Psoas muscle (tissue), 8 donors: ENCODE measurements at places on chromosomes 11 and 22. TPM values are rescaled to one million over a fixed set of nuclear protein-coding genes. Genes with fewer than 3 reads are reported as not detected.

- DNase-seq = peak; percentile 80
These were observed 133.6 kb upstream of the C11orf58 start for GRCh38 chr11:16604794-16605388.

DNA sequence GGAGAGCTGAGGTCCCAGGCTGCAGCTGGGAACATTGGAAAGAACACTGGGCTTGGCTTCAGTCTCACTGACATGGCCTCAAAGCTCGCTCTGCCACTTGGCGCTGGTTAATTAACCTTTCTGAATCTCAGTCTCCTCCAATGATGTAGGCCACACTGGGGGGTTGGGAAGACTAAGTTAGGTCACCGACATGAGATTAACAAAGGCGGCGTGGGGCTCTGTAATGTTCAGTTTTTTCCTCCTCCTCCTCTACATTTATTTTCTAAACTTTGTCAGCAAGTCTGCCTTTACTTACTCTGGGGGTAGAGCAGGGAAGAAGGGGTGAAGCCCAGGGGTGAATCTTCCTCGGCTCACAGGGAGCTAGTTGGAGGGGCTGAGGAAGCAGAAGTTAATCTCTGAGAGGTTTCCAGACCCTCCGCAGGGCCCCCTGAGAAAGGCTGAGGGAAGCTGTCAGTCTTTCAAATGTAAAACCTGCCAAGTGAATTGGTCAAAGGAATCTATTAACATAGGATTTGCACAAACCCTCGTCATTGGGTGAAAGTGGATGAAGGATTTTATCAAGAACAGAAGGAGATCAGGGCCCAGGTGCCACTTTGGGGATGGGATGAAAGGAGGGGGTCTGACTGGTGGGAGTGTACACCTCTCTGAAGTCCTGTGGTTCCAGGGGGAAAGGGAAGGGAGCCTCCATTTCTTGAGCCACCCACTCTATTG lies 32.1 kb upstream of the TENM4 start:
- DNase-seq = no peak

The TMPRSS5 gene
- 0.68 TPM for polyA plus RNA-seq

GRCh38 chr11:109433753-109434256 lies 11.8 kb downstream of the C11orf87 start:
- no peak for DNase-seq

GRCh38 chr11:61068581-61068980 lies 33.7 kb upstream of the CD5 start:
- DNase-seq = no peak

The AIFM3 gene
- polyA plus RNA-seq = 0.30 TPM

The POLD4 gene
- polyA plus RNA-seq = 74.9 TPM

The LDLRAD3 gene
- polyA plus RNA-seq = 8.8 TPM

The ESAM gene
- polyA plus RNA-seq = 18.4 TPM

The OR52N4 gene
- not detected for polyA plus RNA-seq

DNA sequence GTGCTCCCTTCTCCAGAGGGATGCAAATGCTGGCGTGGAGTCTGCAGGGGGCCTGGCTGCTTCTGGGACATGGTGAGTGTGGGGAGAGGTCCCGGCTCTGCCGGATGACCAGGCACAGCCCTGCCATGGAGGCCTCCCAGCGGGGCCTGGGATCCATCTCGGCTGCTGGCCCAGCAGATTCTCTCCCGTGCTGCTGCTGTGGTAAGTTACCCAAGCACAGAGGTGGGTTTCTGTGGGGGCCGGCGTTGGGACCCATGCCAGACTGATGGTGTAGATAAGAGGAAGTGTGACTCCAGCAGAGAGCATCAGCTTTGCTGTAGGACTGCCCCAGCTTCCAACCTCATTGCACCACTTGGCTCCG lies 147.5 kb upstream of the B3GAT1 start:
- DNase-seq = no peak

DNA sequence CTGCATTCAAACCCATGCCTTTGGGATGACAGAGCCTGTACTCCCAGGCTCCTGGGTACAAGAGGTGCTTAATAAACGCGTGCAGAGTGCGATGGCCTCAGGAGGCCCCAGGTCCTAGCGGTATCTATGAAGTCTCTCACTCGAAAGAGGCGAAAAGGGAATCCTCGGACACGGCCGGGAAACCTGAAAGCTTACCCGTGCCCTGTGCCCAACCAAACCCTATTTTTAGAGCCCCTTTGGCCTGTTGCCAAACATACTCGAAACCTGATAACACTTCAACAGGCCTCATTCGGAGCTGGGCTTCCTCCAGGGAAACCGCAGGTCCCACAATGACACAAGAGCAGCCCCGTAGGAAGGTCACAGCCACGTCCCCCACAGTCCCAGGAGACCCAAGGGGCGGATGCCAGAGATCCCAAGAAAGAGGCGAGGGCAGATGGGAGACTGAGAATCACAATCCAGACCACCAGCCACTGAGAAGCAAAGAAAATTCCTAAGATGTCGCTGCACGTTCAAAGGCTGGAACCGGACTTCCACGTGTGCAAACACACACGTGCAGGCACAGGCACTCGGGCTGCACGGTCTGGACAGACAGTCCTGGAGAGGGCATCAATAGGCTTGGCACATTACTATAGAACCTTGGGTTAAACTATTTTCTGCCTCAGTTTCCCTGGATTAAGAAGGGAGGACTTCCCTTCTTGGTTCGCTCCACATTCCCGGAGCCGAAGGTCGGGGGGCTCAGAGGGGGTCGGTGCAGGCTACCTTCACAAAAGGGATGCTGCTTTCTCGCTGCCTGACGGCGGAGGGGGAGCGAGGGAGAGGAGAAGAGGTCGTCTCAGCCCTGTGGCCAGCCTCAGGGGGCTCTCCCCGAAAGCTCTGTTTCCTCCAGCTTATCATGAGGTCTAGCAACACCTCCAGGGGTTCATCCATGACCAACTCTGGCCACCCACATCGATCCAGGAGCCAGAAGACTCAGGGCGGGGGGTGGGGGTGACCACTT lies 8.2 kb downstream of the PDGFB start:
- DNase-seq = peak; percentile 87

- DNase-seq = no peak
These were observed 18.8 kb upstream of the ST3GAL4 start for GRCh38 chr11:126336671-126337101.

- no peak for DNase-seq
These were observed 43.3 kb downstream of the PDGFD start for GRCh38 chr11:104120493-104121137.

GRCh38 chr11:134819041-134819440 lies 407.0 kb upstream of the B3GAT1 start:
- no peak for DNase-seq

DNA sequence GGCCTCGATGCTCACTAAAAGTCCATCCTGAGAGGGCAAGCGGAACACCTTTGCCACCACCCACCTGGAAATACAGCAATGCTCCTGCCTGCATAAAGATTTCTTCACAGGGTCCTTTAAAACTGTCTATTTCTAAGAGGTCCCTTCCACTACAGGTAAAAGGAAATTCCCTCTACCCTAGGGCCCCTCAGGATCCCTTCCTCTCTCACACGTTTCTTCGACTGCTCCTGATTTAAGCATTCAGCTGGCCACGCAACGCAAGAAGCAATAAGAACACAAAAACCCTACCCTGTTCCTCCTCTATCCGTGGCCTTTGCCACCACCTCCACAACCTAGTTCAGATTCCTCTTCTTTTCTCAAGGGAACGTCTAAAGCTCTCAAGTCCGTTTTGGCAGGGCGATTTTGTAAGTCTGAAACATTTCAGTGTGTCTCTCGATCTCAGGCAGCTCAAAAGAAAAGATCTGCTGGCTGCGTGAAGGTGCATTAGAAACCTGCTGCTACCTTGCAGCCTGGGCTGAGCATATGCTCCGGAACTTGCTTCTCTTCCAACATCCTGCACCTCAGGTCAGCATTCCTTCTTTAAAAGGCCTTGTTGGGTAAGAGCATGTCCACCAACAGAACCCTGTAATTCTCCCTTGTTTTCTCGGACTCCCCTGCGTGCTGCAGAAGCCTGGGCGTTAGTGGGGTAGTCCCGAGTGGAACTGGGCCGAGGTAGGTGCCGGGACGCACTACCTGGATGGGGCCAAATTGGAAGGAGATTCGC lies 1.6 kb downstream of the LGR4 start:
- DNase-seq = no peak

DNA sequence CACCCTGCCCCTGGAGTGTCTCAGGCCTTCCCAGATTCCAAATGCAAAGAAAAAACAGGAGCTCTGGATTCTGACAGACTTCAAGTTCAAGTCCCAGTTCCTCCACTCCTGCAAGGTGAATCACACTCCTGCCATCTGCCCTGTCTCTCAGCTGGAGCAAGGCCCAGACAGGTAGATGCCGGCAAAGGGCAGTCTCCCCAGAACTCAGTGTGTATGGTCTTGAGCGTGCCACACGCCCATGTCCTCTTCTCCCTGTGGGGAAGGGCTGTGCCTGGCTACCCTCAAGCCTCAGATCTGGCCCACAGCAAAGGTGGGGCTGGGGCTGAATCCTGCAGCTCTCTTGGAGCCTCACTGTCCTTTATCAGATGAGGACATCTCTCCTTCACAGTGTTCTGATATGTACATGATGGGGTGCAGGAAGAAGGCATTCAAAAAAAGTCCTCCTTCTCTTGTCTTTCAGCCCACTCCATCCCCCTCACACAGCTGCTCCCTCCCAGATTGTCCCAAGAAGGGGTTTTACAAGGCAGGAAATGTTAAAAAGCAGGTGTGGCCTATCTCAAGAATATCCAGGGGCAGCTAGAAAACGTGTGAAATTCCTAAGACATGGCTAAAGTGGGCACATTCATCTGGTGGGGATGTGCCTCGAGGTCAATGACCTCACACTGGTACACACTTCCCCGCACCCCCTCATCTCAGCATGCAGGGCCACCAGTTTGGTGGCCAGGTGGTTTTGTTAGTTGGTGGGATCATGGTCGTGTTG lies 27.7 kb upstream of the ARFGAP3 start:
- no peak for DNase-seq

DNA sequence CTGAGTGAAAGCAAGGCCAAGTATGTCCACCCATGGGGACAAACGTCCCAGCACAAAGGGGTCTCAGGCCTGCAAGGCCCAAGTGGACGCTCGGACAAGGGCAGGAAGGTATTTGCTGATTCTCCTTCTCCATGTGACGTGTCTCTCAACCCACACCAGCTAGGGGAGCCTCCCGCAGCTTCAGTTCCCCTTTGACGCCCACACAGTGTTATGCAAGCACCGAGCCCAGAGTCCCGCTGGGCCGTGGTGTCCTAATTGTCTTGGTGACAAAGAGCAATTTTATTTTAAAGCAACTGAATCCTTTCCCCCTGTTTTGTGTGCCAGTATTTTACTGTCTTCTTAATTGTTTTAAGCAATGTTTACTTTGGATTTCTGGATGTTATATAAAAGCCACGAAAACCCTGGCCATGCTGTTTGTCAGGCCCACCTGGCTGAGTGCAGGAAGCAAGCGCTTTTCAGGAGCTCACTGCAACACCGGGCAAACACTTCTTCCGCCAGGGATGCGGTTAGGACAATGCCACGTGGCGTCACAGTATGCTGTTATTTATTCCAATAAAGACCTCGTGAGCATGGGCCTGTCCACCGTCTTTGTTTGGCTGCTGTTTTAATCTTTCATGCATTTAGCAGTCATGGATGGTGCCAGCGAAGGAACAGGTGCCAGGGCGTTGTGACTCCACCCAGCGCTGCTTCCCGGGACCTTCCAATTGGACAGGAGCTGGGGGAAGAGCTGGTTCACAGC lies 8.2 kb upstream of the PARVG start:
- DNase-seq = peak; percentile 79

DNA sequence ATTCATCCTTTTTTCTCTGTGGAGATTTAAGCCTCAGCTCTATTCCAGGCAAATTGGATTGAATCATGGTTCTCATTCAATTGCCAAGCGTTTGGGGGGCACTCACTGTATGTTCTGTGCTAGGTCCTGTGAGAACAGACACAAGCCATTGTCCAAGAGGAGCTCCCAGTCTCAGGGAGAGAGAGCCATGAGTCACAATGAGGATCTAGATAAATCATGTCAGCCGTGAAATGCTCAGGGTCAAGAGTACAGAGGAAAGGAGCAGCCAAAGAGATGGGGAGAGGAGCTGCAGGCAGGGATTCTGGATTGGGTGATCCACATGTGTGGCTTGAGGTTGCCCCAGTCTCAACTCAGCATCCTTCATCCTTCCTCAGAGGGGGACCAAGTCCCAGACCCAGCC lies 93.6 kb downstream of the FEZ1 start:
- no peak for DNase-seq

DNA sequence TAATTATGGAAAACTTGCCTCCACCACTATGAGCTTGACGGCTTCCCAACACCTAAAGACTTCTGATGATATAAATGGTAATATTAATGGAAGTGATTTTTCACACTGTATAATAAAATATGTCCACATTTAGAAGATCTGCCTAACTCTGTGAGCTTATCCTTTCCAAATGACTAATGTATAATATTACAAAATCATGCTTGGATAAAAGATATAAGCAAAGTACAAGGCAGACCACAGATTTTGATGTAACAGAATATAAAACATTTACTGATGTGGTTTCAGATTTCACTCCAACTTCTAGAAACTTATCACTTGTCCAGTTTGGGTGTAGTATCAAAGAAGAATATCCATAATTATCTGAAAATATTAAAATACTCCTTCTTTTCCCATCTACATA lies 36.9 kb downstream of the GALNT18 start:
- DNase-seq = no peak

The PGR gene
- 0.01 TPM for polyA plus RNA-seq

The ART1 gene
- polyA plus RNA-seq = 0.62 TPM

DNA sequence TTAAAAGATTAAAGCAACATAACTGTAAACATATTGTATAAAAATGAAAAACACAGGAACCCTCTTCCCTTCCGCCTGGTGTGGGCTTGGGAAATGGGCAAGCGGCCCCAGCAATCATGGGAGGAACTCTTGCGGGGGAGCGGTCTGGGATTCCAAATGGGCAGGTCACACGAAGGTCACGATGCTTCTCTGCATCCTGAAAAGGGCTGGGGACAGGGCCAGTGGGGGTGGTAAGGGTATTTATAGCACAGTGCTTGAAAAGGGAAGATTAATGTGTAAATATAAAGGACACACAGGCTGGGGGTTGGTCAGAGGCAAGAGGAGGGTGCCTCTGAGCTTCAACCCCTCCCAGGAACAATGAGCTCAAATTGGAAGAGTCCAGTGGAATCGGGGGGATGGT lies 46.9 kb upstream of the OR4B1 start:
- no peak for DNase-seq

GRCh38 chr11:113634940-113635575 lies 71.0 kb downstream of the TMPRSS5 start:
- DNase-seq = no peak

DNA sequence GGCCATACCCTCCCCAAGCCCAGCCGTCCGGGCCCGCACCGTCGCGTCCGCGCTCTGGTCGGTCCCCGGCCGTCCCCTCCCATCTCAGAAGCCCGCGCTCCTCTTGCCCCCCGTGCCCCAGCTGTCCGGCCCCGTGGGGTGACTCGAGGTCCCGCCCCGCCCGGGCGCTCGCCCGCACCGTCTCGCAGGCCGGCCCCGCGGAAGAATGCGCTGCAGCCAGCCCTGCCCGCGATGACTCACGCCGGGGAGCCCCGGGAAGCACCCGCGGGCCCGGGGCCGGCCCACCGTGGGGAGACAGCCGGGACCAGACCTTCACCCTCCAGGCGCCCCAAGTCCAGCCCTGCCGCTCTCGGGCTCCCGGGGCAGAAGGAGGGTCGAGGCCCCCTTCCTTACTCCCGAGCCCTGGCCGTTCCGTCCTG lies 320 bp upstream of the PHLDA2 start:
- peak; percentile 66 for DNase-seq
